GM10248 (cell line): ENCODE measurements at places on chromosomes 11 and 22.

DNA sequence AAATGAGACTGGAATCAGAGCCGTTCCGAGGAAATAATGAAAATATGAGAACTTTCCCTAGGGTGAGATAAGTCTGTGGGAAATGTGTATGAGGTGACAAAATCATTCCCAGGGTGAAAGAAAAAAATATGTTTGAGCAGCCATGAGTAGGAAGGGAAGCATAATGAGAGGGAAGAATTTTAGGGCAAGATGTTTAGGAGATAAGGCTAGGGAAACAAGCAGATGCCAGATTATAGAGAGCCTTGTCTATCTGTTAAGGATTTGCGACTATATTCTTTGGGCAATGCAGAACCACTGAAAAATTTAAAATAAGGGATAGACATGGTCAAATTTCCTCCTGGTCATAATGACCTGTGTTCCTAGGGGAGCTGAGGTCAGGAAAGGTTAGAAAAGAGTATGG lies 54.4 kb downstream of the STIM1 start:
- DNase-seq, result no peak

DNA sequence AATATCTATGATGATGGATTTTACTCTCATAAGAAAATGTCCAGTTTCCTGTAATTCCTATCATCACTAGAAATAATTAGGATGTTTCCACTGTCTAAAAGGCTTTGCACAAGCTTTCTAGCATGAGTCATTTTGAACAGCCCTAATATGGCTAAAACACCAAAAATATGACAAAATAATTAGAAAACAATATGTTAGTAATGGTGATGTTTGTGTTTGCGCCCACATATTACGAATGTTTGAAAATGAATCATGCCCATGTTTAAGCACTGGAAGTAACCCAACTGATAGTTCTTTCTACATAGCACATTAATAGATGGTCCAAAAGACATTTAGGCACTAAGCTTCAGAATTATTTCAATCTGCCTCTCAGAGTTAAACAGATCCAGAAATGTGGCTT lies 96.0 kb downstream of the TRPC6 start:
- DNase-seq, result no peak

- no peak for DNase-seq
Measured at GRCh38 chr22:27768027-27768653, 33.4 kb downstream of the MN1 start.

- DNase-seq, result no peak
Measured at GRCh38 chr11:62411524-62411923, 7.3 kb upstream of the SCGB1A1 start.

DNA sequence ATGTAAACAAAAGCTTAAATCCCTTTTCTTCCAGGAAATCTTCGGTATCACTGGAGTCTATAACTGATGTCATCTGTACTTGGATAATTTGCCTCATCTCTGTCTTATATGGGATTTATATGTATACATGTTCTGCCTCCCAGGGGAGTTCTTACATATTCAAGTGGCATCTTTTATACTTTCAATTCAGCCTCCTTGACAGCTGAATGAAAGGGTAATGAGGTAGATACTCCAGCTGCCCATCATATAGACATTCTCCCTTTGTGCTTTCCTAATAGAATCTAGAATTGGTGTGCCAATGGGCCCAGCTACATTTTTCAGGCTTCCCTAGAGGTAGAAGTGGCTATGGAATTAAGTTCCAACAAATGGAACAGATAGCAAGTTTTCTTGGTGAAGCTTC lies 223.8 kb downstream of the LRRC4C start:
- no peak for DNase-seq

DNA sequence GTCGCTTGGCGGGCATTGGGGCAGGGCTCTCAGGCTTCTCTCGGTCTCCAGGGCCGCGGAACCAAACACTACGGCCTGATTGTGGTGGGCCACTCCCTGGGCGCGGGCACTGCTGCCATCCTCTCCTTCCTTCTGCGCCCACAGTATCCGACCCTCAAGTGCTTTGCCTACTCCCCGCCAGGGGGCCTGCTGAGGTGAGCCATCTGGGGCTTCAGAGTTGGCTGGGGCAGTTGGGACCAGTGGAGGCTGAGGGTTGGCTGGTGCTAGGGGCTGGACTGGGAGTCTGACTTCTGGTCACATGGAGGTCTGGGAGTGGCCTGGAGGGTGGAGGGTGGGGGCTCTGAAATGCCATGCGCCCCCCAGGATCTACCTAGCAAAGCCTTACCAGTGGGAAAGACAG lies 15.3 kb upstream of the MYRF start:
- no peak for DNase-seq

DNA sequence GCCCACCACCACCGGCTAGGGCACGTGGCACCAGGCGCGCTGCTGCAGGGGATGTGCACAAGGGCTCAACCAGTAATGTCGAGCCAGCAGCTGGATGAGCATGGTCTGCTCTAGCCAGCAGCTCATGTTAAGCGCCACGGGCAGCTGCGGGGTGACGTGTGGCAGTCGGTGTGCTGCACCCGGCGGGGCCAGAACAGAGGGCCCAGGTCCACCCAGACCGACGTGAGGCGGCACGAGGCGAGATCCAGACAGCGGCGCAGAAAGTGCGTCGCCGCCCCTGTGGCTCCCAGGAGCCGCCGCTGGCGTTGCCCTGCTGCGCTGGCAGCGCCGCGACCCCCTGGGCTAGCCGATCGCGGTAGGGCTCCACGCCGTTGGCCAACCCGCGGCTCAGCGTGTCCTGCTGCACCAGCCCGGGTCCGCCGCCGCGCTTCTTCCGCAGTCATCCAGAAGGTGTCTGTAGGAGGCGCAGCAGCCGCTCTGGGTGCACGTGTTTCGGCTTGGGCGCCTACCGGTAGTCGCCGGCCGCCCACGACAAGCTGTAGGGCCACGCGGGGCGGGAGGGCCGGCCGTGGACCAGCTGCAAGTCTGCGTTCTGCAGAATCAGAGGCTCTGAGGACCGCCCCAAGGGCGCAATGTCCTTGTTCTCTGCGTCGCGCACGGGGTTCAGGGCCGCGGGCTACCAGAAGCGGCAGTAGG lies 4.6 kb upstream of the GALR3 start:
- DNase-seq, result peak; percentile 84

DNA sequence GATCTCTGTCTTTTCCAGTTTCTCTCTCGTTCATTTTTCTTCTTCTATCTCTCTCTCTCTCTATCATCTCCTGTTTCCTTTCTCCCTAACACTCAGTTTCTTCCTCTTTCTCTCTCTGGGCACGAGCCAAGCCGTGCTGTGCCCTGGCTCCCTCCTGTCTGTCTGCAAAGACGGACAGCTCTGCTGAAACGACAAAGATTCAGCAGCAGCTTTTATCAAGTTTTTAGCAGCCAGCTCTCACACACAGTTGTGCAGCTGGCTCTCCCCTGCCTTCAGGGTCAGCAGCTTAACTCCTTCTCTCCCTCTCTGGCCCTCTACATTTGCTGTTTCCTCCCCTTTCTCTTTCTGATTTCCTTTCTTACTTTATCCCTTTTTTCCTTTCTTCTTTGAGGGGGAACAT lies 352.0 kb upstream of the MPPED2 start:
- DNase-seq, result no peak

- DNase-seq, result no peak
Measured at GRCh38 chr11:33448461-33449130, 191.4 kb downstream of the HIPK3 start.
